LNCaP clone FGC (cell line): ENCODE measurements at places on chromosomes 6 and 20.
A peak's percentile ranks its signal among the peaks of the same experiment; 100 is the strongest.

DNA sequence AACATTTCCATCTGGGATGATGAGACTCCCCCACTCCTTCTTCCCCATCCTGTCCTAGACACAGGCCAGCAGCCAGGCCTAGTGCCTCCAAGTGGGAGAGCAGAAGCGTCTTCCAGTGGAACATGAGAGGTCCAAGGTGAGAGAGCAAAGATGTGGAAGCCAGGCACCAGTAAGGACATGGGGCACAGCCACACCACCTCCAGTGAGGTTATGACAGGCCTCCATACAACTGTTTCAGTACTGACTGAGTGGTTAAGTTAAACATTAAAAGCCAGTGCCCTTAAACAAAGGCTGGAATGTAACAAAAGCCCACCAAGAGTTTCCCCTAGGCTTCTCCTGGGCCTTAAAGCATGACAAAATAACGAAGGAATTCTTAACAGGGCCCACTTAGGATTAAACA lies 5.3 kb downstream of the ZBTB24 start:
- DNase-seq: no peak

- no peak for DNase-seq
Measured at GRCh38 chr20:20531283-20531682, 163.4 kb downstream of the INSM1 start.

- no peak for DNase-seq
Measured at GRCh38 chr6:101607111-101607690, 213.7 kb downstream of the GRIK2 start.

- no peak for DNase-seq
Measured at GRCh38 chr6:10521104-10521808, at the start of gene GCNT2. TSS of gene GCNT2 (plus strand) at chr6:10521351. CDS start at chr6:10528912, 7,561 bp downstream.

DNA sequence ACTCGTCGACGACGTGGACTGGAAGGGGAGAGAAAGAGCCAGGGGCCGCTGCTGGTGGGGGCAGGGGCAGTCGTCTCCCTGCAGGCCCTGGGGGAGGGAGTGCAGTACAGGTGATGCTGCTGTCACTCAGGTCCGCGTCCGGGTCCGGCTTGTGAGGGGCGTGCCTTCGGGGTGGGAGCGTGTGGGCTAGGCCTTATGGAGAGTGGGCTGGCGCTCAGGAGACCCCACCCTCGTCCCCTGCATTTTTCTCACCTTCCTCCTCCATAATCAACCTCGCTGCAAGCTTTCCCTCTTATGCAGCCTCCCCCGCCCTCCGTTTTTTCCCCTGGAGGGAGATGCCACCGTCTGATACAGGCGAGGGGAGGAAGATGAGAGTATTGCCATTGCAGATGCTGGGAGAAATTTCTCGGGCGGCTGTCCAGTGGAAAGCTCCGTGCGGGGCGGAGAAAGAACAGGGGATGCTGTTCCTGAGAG lies 632 bp downstream of the PCMT1 start:
- DNase-seq: peak; percentile 21

DNA sequence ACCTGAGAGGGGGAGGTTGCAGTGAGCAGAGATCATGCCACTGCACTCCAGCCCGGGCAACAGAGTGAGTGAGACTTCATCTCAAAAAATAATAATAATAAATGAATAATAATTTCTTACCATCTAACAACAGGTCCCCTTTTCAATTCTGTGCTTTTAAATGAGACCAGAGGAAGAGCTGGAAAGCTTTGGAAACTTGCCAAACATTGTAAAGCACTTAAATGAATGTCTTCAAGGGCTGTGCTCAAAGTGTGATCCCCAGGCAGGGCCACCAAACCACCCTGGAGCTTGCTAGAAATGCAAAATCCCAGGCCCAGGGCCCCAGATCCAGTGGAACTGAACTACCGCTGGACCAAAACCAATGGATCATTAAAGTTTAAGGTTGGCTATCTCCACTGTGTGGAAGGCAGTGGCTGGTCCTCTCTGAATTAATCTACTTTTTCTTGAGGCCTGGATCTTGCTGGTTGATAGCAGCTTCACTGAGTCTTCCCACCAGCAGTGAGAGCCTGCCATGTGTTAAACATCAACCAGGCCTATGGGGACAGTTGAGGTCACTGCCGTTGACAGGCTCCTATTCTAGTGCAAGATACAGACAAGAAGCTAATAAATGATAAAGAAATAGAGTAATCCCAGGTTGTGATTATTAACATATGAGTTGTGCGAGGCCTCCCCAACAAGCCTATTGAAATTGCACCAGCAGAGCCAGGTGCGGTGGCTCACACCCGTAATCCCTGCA lies 23.7 kb upstream of the TFAP2C start:
- DNase-seq: no peak

GRCh38 chr6:84597238-84597875 lies 167.0 kb downstream of the TBX18 start:
- DNase-seq: no peak

DNA sequence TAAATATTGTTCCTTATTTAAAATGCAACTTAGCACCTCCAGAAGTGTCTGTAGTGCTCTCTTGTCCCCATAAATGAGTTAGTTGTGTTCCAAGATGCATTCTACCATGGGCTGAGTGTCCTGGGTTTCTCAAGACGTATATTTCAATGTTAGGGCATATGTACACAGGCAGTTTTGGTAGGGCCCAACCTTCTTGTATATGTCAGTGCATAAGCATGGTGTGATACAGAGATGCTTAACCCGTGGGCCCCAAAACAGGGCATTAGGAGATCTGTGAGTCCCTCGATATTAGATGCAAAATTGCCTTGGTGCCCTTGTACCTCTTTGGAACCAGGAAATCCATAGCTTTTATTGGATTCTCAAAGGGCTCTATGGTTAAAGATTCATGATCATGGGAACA lies 91.5 kb upstream of the HIVEP1 start:
- no peak for DNase-seq

- no peak for DNase-seq
Measured at GRCh38 chr6:124947971-124948451, 14.2 kb upstream of the RNF217 start.

- DNase-seq: no peak
Measured at GRCh38 chr6:42255050-42255449, 37.4 kb upstream of the MRPS10 start.

DNA sequence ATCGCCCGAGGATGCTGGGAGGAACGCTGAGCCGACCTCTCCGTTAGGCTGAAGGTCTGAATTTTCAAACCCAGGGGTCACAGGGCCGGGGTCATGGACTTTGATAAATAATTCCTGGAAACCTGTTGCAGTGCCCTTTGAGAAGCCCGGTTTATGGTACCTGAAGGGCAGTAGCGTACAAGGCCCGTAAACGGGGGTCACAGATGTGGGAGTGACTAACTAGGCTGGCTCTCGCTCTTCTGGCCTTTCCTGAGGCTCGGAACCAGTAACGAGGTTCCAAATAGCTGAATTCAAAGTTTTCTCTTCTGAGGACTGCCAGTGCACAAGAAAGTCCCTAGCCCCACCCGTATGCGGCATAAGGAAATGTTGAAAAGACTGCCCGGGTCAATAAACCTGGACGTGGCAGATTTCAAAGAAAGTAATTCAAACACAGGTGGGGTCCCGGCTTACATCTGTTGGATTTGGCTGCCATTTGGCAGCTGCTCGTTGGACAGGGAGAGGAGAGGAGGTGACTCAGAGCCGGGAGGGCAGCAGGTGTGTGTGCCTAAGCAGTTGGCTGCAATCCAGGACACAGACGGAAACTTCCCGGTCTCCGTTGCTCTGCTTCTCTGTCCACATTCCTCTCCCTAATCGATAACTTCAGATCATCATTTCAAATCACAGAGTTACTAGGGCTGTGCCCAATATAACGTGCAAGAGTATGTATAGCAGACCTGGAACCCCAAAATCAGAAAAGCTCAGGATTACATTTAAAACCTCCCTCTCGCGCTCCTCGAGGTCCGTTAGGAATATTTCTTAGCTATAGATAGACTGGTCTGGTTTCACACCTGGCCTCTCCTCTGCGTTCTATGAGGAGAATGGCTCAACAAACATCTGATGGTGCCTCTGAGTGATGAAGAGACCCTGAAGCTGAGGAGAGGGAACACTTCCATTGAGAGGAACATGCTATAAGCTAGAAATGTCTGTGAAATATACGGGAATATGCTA lies 765 bp upstream of the GMDS start:
- peak; percentile 95 for DNase-seq

- no peak for DNase-seq
Measured at GRCh38 chr6:434051-434705, 42.6 kb downstream of the IRF4 start.

- DNase-seq: peak; percentile 58
Measured at GRCh38 chr6:53432318-53433161, 83.8 kb upstream of the ELOVL5 start.

DNA sequence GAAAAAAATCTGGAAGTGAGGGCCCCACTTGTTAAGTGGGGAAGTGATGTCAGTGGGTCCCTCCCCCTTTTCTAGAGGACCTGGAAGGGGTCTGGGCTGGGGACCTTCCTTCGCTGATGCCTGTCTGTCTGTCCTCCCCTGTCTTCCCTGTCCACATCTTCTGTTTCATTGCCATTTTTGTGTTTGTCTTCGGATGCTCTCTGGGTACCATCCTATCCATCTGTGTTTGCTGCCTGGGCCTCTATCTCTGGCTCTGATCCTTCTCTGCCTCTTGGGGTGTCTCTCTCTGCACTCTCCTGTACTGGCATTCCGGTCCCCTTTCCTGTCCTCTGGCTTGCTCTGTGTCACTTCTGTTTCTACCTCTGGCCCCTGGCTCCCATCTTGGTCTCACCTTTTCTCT lies 2.3 kb downstream of the TMEM151B start:
- no peak for DNase-seq

DNA sequence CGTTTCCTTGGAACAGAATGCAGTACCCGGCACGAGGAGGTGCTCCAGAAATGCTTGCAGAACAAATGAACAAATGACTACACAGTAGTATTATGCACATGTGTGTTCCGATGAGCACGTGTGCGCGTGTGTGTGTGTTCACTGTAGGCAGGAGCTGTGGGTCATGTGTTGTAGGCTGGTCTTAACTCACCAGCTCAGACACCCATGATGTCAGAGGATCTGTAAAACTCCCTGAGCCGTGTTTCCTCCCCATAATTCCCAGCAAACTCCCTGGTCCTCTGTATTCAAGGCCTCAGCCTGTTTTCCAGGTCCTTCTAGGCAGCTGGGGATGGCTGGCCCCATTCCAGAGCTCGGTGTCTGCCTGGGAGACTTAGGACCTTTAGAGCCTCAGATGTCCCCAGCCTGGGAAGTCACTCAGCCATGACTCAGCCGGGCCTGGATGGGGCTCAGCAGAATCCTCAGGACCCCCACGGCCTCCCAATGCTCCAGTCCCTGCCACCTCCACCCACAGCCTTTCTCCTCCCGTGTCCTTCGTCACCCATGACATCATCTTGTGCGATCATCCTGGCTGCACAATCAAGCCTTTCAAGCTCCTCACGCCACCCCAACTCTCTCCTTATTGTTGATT lies 475.0 kb upstream of the SULF2 start:
- DNase-seq: no peak

DNA sequence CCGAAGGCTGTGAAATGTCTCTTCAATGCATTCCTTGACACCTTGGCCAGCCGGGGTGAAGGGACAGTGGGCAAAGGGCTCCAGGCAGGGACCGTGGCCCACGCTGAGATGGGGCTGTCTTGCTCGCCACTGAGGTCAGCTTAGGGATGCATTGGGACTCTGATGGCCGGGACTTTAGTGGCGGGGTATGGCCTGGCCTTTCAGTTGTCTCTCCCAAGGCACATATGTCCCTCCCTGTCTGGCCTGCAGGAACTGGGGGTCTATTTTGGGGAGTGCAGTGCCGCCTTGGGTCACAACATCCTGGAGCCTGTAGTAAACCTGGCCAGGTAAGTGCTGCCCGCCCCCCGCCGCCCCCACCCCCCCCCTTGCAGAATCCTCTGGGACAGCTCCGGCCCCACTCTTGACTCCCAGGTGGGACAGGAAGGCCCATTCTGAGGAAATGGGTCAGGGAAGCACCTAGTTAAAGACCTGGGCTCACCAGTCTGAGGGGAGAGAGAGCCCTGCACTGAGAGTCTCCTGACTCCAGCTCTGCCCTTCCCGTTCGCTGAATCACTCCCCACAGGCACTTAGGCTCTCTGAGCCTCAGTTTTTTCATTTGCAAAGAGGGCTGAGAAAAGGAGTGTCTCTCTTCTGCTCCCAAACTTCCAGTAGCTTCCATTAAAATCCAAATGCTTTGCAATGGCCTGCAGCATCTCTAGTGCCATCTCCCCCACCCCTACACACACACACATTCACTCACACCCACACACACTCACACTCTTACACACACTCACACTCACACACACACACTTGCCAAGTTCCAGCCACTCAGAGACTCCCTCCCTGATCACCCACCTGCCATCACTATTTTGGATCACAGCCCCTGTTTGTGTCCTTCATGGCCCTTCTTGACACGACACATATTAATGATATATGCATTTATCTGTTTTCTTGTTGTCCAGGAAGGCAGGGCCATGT lies 33.1 kb downstream of the RAB44 start:
- DNase-seq: no peak

GRCh38 chr6:16391451-16391912 lies 153.1 kb downstream of the GMPR start:
- no peak for DNase-seq

- DNase-seq: no peak
Measured at GRCh38 chr20:2750491-2751251, 49.8 kb downstream of the CPXM1 start.

DNA sequence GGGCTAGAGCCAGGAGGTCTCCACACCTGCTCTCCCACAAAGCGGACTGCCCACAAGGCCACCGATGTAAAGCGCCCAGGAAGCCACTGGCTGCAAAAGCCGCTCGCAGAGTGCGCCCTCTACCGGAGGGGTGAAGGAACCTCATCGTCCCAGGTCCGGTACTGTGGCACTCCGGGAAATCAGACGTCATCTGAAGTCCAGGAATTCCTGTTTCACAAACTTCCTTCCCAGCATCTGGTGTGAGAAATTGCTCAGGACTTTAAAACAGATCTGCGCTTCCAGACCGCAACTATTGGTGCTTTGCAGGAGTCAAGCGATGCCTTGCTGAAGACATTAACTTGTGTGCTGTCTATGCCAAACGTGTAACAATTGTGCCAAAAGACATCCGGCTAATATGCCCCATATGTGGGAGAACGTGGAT lies 115.1 kb upstream of the ARID1B start:
- peak; percentile 41 for DNase-seq

DNA sequence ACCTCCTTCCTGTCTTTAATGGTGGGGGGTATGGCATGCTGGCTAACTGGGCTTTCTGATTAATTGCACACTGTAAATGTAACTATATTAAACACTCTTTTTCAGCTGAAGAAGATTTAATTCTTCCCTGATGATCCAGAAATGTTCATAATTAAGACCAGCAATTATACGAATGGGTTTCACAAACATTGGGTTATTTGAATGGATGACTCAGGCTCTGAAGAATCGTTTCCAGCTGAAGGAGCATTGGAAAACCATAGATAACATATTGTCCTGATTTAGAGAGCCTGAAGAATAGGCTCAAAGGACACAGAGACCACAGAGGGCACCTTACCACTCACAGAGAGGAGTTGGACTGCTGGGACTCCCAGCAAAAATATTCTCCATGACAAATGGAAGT lies 130.7 kb upstream of the SSTR4 start:
- no peak for DNase-seq
